ENCODE measurements at places on chromosomes 7 and 10.

GRCh38 chr7:119900996-119901672 lies 371.8 kb upstream of the KCND2 start:
- no peak for DNase-seq

DNA sequence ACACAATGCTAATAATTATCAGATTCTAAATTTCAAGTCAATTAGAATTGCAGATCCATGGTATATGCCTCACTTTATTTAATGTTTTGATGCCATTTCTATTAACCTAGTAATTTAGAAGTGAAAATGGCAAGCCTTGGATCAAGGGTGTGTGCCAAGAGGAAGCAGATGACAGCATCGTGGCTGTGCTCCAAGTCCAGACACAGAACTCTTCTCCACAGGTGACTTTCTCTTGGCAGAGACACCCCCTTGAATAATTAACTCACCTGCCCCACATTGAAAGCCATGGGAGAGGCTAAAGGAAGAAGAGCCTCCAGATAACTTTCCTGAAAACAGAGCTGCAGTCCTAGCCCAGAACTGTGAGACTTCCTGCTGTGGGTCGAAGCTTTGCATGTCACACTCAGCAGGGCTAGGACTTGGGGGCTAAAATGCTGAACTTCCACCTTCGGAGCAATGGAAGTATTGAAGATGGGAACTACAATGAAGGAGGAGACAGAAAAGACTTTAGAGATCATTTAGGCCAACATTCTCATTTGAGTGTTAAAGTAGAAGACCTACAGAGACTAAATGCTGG lies 996 bp upstream of the C10orf90 start:
- no peak for DNase-seq

DNA sequence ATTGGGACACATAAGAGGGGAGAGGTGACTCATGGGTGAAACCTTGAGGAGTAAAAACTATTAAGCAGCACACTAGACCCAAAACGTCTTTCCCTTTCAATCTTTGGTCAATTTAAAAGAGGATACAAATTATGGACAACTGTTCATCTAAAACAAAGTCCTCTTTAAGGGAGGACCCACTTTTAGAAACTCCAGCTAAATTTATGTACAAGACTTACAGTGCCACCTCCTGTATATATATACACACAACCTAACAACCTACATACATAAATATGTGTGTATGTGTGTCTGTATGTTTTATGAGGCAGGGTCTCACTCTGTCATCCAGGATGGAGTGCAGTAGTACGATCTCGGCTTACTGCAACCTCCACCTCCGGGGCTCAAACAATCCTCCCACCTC lies 18.1 kb upstream of the ZC3HAV1 start:
- no peak for DNase-seq

GRCh38 chr10:129471447-129472175 lies 4.6 kb downstream of the MGMT start:
- DNase-seq = no peak

- no peak for DNase-seq
These were observed 76.0 kb downstream of the ZFAND4 start for GRCh38 chr10:45596526-45596925.

- DNase-seq = peak; percentile 85
These were observed 3.2 kb downstream of the CDK6 start for GRCh38 chr7:92833024-92833765.

DNA sequence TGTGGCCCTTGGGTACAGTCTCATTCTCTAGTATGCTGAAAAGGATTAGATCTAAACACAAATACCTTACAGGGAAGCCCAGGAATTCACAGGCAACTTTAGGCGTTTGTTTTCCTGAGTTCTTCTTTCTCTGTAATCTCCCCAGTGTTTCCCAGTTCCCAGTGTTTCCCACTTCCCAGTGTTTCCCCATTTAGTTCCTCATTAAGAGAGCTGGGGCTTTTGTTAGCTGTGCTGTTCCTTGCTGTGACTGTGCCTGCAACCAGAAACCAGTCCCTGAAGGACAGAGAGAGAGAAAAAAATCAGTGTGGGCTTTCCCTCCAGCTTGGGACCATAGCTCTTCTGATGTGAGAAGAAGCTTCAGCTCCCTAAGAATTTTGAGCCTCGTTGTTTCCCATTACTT lies 802.9 kb upstream of the COBL start:
- no peak for DNase-seq

GRCh38 chr10:121764233-121764942 lies 163.4 kb downstream of the ATE1 start:
- no peak for DNase-seq

- no peak for DNase-seq
These were observed 46.6 kb upstream of the PODXL start for GRCh38 chr7:131602994-131603372.

- DNase-seq = no peak
These were observed 229.9 kb upstream of the MKLN1 start for GRCh38 chr7:131097662-131098376.

GRCh38 chr10:46106410-46107255 lies 60.6 kb upstream of the MSMB start:
- DNase-seq = no peak

DNA sequence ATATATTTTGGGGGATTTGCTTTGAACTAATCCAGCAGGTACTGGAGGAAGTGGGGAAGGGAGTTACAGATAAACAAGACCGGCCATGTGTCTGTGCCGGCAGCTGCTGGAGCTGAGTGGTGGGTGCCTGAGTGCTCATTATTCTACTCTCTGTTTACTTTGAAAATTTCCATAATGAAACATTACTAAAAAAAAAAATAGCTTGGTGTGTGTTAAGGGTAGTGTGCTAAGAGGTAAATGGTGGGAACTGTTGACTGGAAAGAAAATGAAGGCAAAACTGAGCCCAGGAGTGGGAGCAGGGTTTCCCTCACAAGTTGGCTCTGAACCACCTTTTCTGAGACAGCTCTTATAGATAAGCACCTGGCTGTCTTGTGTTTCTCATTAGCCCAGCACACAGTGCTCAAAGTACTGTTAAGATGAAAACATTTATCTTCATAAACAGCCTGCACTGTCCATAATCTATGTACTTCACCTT lies 50.6 kb downstream of the PARD3 start:
- DNase-seq = no peak

DNA sequence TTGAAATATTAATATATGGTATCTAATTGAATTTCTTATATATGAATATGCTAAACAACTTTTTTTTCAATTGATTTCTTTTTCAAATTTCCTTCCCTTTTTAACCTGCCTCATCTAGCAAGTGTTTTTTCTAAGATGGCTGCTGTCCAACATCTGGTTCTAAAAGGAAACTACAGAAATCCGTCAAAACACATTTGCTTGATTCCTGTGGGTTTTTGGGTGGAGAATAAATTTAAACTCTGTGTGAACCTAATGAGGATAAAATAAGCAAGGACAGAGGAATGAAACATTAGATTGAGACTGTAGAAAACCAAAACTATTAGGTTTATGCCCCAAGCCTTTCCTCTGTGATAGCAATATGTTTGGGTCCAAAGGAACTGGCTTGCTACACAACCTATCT lies 75.5 kb upstream of the STARD3NL start:
- no peak for DNase-seq

DNA sequence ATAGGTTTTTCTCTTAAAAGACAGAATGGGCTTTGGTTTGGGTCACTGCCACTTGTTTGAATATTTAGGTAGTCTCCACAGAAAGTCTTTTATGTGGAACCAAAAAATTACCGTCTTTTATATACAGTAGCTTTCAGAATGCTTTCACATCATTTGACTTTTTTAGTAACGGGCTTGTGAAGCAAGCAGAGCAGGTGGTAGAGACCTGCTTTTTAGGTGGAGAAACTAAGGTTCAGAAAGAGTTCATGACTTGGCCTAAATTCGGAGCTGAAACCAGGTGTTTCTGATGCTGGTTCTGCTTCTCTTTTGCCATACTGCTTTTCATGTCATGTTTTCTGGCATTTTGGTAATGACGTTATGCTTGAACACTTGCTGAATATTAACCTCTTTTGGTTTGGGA lies 36.3 kb downstream of the GARS1 start:
- DNase-seq = no peak

- DNase-seq = peak; percentile 47
These were observed 3.0 kb upstream of the BTBD16 start for GRCh38 chr10:122267849-122268737.

GRCh38 chr10:102264371-102264770 lies 19.0 kb downstream of the GBF1 start:
- no peak for DNase-seq

DNA sequence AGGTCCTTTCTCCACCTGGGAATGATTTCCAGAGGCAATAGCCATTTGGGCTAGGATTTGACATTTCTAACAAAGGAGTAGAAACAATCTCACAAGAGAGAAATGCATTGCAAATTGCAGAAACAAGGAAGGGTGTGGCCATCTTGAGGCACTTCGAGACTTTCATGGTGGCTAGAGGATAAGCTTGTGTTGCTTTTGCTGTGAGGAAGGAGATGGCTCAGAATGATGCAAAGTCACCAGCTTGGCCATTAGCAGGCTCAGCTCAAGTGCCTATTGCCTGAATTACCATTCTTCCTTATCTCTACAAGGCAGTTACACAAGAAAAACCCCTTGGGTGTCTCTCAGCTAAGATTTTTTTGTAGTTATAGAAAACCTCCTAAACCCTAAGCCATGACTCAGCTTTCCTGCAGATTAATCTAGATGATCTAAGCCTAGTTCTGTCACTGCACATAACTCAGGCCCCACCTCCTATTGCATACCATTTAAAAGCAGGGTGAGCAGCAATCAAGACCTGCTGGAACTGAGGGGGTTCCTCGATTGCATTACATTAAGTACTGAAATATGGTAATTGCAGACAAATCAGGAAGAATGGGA lies 683.1 kb downstream of the NRG3 start:
- DNase-seq = no peak

GRCh38 chr10:78830062-78830975 lies 238.4 kb upstream of the ZMIZ1 start:
- no peak for DNase-seq

- no peak for DNase-seq
These were observed 185.8 kb upstream of the PRSS1 start for GRCh38 chr7:142563470-142563869.

DNA sequence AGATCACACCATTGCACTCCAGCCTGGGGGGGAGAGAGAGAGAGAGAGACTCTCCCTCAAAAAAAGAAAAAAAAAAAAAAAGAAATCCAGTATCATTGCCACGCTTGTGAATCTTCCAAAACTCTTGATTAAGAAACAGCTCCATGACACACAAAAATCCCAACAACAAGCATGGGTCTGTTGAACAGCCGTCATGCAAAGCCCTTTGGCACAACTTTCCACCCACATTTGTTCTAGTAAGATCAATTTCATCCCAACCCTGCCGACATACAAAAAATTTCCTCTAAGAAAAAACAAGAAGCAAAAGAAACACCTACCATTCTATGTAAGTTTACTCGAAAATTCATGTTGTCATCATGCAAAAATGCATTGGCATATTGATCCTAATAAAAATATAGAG lies 62.8 kb downstream of the ARMH3 start:
- no peak for DNase-seq
